ENCODE measurements at places on chromosomes 11 and 22. TPM values are rescaled to one million over a fixed set of nuclear protein-coding genes. Genes with fewer than 3 reads are reported as not detected.
A peak's percentile ranks its signal among the peaks of the same experiment; 100 is the strongest.

GRCh38 chr11:45454917-45455401 is 168.8 kb upstream of the SYT13 start:
- no peak for DNase-seq

GRCh38 chr11:133403900-133404299 is 128.4 kb downstream of the OPCML start:
- no peak for DNase-seq

TYR gene
- not detected for total RNA-seq

ROBO4 gene
- 17.8 TPM for total RNA-seq

DNA sequence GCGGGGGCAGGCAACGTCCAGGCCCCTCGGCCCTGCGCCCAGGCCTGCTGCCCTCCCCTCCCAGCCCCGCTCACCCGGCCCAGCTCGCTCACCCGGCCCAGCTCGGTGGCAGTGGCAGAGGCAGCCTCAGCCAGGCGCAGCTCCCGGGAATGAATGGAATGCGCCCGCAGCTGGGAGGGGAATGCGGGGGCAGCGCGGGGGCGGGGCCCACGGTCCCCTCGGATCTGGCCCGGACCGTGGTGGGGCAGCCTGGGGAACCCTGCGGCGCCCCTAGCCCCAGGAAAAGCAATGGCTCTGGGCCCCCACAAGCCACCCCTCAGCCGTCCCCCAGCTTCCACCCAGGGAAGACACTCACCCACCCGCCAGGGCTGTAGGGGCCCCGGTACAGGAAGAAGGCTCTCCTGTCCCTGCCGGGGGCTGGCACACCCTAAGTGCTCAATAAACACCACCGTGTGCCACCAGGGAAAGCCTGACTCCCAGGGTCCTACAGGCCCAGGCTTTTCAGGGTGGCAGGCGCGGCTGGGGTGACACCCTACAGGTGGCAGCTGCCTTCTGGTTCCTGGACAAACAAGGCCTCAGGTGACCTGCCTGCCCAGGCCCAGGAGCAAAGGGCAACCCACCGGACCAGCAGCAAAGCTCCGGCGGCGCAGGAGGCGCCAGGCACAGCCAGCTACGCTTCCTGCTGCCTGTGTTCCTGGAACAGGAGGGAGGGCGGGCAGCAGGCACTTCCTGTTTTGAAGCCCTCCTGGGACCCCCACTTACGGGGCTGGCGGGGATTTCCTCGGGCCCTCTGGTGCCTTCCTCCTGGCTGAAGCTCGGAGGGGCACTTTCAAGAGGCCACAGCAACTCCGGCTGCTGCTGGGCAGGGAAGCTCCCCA is 13.8 kb downstream of the PLXNB2 start:
- DNase-seq: peak; percentile 67

DNA sequence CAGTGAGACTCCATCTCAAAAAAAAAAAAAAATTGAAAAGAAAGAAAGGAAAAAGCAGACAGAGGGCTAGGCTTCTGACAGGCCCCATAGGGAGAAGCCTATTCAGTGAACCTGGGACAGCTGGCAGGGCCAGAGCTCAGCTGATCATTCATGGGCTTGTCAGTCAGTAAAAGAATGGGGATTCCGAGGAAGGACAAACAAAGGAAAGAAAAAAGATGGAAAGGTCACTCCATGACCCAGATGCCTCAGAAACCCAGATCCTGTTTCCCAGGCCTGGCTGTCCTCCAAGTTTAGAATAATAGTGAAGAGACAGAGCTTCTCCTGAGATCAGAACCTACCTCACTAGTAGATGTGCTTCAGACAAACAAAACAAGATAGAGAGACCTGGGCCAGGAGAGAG is 34.3 kb upstream of the ASPHD2 start:
- DNase-seq: no peak

NNMT gene
- 61.5 TPM for total RNA-seq

- no peak for DNase-seq
Observed at GRCh38 chr11:134153147-134153905, 70.4 kb downstream of the NCAPD3 start.

- no peak for DNase-seq
Observed at GRCh38 chr11:17593466-17594245, 46.6 kb downstream of the OTOG start.

- DNase-seq: no peak
Observed at GRCh38 chr22:50568626-50569025, 5.9 kb upstream of the SYCE3 start.

- DNase-seq: peak; percentile 80
Observed at GRCh38 chr11:27234043-27234668, 128.9 kb downstream of the CCDC34 start.

DNA sequence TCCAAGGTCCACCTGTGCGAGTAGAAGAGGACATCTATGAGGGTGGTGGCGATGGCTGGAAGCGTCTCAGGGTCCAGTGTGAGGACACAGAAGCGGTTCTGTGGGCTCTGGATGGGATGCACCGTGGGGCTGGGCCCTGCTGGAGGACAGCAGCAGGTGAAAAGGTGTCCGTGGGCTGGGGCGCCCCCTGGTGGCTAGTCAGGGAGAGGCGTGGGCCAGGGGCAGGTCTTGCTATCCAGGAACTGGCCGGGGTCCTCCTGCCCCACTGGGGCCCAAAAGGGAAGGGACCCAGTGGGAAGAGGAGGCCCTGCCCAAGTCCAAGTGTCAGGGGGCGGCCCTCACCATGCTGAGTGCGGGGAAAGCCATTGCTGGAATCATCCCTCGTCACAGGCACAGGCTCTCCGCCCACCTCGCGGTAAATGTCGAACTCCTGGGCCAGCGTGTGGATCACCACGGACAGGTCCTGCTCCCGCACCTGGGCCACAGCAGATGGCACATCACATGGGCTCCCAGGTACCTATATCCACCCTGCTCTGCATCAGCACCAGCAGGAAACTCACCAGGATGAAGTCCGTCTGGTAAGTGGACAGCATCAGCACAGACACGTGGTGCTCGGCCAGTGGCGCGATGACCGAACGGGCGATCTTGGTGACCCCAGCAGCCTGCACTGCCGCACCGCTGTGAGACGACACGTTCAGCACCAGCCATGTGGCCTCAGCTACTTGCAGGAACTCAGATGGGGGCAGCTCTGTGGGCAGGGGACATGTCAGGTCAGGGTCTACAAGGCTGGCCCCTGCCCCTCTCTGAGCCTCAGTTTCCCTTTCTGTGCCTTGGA is 2.3 kb downstream of the CASTOR1 start:
- no peak for DNase-seq

GRCh38 chr11:12403122-12403996 is 26.0 kb downstream of the PARVA start:
- DNase-seq: no peak

MUC2 gene
- total RNA-seq: not detected

- peak; percentile 58 for DNase-seq
Observed at GRCh38 chr22:35552196-35552842, 11.7 kb downstream of the RASD2 start.

DNA sequence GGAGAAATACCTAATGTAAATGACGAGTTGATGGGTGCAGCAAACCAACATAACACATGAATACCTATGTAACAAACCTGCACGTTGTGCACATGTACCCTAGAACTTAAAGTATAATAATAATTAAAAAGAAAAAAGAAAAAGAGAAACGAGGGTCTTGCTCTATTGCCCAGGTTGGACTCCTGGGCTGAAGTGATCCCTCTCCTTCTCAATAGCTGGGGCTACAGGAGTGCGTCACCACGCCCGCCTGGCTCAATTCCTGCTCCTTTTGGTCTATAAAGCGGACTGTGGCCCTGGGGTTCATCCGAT is 521 bp upstream of the PTS start:
- no peak for DNase-seq

GRCh38 chr11:86314636-86315035 is 12.6 kb downstream of the HIKESHI start:
- no peak for DNase-seq

GRCh38 chr11:108895579-108896480 is 231.0 kb downstream of the DDX10 start:
- DNase-seq: no peak

DNA sequence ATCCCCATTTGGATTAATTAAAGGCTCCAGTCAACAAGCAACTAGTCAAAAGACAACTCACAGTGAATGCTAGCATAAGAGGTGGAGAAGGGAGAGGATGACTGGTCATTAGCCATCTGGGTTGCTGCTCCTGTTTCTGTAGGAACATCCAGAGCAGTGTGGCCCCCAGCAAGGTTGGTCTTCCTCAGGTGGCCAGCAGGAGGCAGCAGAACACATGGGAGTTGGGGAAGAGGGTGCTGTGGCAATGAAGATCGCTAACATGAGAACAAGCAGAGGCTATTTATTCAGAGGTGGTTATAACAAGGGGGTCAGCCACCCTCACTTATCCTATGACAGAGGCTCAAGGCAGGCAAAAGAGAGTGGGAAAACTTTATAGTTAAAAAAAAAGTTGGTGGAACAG is 21.3 kb downstream of the IZUMO1R start:
- DNase-seq: no peak

TST gene
- 22.3 TPM for total RNA-seq

ZDHHC13 gene
- total RNA-seq: 6.3 TPM

CARD16 gene
- total RNA-seq: 8.3 TPM

DNA sequence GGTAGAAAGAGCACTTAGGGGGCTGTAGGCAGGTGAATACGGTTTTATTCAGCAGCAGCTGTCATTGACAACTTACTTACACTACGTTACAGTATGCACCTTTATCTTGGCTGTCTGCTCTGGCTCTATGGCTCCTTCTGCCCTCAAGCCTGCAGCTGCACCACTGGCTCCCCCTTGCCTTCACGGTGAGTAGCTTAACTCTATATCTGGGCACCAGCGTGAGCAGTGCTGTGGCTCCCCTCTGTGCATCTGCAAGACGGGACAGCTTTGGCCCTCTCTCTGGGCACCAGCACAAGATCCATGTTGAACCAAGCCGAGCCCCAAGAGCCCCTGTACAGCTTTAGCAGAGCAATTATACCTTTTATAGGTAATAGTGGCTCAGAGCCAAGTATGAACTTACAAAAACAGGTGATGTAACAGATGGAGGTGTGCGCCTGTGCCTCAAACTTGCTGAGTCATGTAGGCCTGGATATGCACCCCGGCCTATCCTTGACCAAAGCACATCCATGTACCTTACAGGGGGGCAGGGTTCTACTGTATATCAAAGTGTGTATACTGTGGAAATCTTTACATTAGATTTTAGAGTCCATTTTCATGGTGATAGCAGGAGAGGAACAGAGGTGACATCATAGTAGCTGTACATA is 96.9 kb upstream of the CTSC start:
- no peak for DNase-seq

GRCh38 chr11:117466966-117467365 is 139.3 kb downstream of the CEP164 start:
- no peak for DNase-seq

DNA sequence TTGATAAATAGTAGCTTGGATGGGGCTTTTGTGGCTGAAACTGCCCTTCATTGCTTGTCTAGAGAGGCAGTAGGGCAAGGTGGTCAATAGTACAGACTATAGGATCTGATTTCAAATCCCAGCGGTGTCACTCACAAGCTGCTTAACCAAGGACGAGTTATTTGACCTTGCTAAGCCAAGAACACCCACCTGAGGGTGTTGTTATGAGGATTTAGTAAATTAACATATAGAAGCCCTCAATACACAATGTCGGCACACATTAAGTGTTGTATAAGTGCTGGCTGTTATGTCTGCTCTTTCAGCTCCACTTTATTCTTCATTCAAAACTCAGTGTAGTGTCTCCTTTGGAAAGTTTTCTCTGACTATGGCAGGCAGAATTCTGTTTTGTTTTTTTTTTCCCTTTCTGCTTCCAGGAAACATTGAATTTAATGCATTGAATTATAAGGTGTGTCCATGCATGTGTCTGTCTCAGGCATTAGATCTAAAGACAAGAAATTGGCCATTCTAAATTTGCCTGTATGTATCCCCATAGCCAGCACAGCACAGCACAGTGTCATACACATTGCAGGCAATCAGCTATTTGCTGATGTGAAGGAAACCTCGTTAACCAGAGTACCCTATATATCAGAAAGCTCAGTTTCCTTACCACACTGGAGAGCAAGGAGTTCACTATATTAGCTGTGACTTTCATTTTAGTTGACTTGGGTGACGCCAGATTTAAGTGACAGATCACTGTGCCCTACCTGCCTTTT is 212.1 kb downstream of the NELL1 start:
- DNase-seq: no peak

MUC6 gene
- not detected for total RNA-seq

ALDH3B2 gene
- total RNA-seq: 0.09 TPM

DNA sequence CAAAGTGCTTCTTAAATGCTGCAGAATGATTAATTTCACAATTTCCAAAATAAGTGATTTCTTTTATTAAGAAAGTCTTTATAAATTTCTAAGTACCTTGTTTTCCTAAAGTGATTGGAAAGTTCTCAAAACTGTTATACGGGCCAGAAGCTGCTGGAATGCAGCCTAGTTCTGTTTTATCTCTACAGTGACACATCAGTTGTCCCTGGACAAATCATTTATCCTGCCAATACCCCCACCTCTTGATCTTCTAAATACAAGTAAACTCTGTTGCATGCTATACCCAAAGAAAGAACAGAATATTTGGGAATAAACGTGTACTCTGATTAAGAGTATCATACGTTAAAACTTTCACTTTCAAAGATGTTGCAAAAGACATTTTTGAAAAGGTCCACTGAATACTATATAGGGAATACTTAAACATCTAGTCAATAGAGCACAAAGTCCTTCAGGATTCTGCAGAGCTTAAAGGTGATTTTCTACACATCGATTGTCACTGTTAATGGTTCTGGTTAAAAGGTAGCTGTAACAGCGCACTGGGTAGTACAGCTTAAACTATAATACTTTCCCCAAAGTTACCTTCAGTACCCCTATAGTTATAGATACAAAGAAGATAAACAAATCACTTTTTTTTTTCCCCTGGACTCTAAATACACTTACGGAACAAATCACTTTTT is 92.1 kb upstream of the APOA1 start:
- peak; percentile 57 for DNase-seq

PNPLA5 gene
- not detected for total RNA-seq

DNA sequence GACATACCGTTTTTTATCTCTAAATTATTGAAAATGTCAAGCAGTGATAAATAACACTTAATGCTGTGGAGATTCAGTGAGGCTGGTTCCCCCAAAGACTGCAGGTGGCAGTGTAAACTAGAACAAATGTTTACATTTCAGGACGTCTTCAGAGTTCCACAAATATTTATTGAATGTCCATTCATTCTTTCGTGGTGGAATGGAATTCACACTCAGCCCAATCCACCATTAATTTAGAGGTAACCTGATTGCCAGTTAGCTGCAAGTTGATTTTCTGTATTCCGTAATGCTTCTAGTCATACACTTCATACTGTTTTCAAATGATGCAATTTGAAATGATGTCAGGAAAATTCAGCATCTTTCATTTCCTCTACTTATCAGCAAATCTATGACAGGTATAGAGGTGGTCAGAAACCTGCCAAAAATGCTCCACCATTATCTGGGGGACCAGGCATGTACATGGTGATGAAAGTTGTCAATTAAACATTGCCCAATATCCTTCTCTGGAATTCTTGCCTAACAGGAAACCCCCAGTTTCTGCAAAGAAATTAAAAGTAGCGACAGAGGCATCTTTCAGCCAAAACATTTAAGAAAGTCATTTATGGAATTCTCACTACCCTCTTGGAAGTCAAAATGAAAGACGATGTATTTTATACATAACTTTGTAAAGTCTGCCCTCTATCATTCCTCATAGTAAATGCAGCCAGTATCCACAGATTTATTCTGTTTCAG is 94.3 kb upstream of the BMAL1 start:
- DNase-seq: peak; percentile 40

CCDC81 gene
- 1.1 TPM for total RNA-seq

- peak; percentile 66 for DNase-seq
Observed at GRCh38 chr22:35995348-35995747, 33.3 kb downstream of the RBFOX2 start.
